ENCODE measurements at places on chromosomes 1 and 21.

- DNase-seq: peak; percentile 28
These were observed 918.1 kb upstream of the TMPRSS15 start for GRCh38 chr21:19321688-19322087.

- DNase-seq: no peak
These were observed 11.6 kb upstream of the GOLPH3L start for GRCh38 chr1:150708595-150708994.

- DNase-seq: no peak
These were observed 103.7 kb downstream of the HS2ST1 start for GRCh38 chr1:87017998-87018672.

- peak; percentile 64 for DNase-seq
These were observed 2.1 kb downstream of the CDC7 start for GRCh38 chr1:91502672-91503184.

DNA sequence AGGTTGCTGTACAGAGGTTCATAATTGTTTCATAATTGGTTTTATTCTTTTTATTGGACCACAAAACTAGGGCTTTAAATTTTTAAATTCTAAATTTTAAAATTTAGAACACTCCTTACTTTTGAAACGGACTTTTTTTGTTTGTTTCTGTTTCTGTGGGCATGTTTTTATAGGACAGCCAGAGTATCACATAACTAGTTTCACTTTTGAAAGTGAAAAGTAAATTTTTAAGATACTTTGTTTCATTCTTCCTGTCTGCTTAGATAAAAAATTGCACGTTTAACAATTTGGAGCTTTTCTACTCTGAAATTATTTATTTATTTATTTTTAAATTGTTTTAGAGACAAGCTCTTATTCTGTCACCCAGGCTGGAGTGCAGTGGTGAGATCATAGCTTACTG, 29.7 kb downstream of the MDM4 start:
- no peak for DNase-seq

GRCh38 chr1:245195398-245195797, 40.6 kb downstream of the KIF26B start:
- no peak for DNase-seq

DNA sequence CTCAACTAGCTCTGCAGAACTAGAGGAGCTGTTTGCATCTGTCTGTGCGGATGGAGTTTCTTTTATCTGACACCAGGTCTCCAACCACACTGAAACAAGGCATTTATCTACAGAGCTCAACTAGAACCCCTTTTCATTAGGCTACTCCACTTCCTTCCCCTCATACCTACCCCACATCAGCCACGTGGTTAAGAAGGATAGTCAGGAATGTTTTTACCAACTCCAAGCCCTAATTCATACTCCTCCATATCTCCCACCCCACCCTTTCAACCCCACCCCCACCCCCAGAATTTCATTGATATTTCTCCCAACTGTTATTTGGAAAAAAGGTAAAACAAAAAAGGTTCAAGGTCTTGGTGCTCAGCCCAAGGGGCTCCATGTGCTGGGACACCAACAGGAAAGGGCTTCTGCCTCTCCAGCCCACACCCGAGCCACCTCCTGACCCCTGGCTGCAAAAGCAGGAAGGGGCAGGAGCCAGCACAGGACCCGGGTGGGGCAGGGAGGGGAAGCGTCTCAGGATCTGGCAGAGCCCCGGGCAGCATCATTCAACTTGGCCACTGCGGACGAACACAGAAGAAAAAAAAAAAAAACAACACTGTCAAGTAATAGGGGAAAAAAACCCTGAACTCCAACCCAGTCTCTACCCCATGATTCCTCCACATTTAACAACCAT, 7.0 kb downstream of the ENSA start:
- no peak for DNase-seq

DNA sequence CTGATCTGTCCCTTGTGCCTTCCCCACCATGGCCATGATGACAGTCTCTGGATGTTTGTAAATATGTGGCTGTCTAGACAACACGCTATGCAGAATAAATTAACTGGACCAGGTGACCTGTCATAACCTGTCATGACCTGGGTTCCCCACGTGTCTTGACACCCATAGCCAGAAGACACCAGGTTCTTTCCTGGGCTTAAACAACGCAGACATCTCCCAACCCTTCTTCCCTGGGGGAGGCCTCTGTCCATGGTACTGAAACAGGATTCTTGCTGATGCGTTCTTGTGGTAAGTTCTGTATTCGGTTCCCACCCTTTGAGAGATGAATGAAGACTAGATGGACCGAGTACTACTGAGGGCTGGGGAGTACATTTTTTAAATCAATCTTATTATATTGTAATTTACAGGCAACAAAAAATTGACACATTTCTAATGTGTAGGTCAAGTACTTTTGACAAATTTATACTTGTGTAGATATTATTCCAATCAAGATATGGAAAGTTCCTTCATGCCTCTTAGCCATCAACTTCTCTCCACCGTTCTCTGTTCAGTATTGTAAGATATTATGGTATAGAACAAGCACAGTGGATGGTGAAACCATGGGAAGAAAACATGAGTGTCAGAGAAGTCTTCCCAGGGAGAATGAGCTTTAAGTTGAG, 738.8 kb downstream of the PTPRU start:
- DNase-seq: peak; percentile 64

GRCh38 chr21:35424122-35424521, 375.0 kb upstream of the RUNX1 start:
- DNase-seq: no peak

- no peak for DNase-seq
These were observed 37.6 kb downstream of the C21orf91 start for GRCh38 chr21:17781524-17781923.

DNA sequence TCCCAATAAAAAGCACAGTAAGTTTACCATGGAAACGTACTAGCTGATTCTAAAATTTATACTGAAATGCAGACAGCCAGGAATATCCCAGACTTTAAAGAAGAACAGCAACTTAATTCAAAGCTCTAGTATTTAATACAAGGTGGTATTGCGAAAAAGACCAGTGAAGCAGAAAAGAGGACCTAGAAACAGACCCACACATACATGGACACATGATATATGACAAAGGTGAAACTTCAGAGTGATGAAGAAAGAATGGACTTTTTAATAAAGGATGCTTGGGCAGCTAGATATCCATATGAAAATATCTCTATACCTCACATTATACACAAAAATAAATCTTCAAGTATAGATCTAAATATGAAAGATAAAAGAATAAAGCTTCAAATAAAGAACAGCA, 62.6 kb downstream of the COP1 start:
- DNase-seq: no peak
